Activated CD4-positive, alpha-beta T cell treated with anti-CD3 and anti-CD28 coated beads for 24 hours (primary cell): ENCODE measurements at places on chromosomes 11 and 22.

DNA sequence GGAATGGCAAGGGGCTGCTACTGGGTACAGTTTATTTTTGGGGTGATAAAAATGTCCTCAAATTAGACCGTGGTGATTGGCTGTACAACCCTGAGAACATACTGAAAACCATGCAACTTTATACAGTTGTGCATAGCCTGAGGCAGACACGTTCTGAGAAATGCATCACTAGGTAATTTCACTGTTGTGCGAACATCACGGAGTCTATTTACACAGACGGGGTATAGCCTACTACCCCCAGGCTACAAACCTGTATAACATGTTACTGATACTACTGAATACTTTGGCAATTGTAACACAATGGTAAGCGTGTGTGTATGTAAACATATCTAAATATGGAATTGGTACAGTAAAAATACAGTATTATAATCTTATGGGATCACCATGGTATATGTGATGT, 23.6 kb downstream of the NARS2 start:
- DNase-seq = no peak

GRCh38 chr11:111871693-111872161, 346 bp upstream of the ALG9 start:
- no peak for DNase-seq

- no peak for DNase-seq
Observed at GRCh38 chr11:27118371-27118770, 77.8 kb downstream of the BBOX1 start.

DNA sequence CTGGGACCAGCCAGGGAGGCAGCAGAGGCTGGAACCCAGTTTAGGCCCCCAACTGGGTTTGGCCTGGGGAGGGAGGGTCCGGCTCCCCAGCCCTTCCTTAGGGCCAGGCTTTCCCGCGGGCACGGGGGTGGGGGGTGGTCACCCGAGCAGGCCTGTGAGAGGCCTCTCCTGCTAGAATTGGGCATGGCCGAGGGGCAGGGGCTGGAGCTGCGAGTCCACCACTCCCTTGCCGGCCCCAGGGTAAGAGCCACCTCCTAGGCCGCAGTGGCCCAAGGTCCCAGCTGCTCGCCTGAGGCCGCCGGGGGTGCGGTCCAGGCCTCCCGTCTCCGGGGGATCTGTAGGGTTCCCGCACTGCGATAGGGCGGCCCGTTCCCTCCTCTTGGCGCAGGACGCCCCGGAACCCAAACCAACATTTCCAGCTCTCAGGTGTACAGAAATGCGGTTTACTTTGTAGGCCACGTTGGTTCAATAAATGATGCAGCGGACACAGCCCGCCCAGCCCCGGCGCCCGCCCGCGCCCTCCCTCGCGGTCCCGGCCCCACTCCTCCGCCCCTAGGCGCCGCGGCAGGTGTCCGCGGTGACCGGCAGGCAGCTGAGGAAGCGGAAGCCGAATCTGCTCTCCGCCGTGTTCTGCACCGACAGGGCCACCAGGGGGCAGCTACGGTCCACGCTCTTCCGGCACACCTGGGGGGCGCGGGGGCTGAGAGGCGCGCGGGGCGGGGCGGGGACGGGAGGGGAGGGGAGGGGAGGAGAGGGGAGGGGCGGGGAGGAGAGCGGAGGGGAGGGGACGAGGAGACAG, 5.9 kb downstream of the LMNTD2 start:
- DNase-seq = peak; percentile 62

GRCh38 chr11:24509114-24509513, 12.3 kb downstream of the LUZP2 start:
- DNase-seq = no peak

- DNase-seq = no peak
Observed at GRCh38 chr22:46684706-46685105, 53.3 kb downstream of the CERK start.

GRCh38 chr22:27793576-27793975, 8.0 kb downstream of the MN1 start:
- DNase-seq = no peak

DNA sequence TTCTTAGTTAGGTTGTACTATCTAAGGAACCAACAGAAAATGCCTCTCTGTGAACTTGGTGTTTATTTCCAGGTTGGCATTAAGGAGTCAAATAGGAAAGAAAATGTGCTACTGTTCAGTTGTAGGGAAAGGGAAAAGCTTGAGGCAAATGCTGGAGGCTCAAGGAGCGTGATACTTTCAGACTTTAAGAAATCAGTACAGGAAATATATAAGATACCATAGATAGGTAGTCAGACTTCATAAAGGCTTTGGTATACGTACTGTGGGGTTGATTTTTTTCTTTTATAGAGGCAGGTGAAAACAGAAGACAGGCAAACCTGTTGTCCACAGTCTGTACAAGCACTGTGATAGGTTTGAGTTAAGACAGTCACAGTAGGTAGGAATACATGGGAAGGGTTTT, 30.8 kb downstream of the EP300 start:
- no peak for DNase-seq

DNA sequence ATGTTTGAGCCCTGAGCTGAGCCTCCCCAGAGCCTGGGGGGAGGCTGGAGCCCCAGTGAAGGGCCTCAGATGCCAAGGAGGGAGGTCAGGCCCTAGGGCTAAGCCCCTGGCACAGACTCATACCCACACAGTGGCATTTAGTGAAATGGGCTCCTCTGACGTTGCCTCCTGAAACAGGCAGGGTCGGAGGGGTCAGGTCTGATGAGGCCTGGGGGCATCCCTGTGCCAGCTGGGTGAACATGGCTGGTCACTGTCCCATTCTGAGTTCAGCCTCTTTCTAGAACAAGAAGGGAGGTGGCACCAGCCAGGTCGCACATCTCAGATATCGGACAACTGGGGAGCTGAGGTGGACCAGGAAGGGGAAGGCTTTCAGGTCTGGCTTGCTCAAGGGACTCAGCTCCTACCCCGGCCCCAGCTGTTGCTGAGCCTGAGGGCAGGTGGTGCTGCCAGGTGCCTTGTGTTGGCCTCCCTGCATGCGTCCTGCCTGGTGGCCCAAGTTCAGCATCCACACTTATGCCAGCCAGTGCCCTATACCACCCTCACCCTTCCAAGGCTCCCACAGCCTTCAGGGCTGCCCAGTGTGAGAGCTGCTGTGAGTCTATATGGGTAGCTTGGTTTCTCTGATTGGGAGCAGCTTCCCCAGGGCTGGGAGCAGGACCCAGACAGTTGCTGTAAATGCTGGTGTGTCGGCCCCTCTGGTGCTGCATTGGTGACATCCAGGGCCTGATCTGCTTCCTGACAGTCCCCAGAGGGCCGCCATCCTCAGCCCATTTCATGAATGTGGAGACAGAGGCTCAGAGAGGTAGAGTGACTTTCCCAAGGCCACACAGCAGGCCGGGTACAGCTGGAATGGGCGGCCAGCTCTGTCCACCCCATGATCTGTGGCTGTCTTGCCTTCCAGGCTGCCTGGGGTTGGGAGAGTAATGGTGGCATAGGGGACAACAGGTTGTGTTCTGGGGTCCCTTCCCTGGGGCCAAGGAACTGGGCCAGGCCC, 32.8 kb upstream of the PPARA start:
- DNase-seq = no peak

DNA sequence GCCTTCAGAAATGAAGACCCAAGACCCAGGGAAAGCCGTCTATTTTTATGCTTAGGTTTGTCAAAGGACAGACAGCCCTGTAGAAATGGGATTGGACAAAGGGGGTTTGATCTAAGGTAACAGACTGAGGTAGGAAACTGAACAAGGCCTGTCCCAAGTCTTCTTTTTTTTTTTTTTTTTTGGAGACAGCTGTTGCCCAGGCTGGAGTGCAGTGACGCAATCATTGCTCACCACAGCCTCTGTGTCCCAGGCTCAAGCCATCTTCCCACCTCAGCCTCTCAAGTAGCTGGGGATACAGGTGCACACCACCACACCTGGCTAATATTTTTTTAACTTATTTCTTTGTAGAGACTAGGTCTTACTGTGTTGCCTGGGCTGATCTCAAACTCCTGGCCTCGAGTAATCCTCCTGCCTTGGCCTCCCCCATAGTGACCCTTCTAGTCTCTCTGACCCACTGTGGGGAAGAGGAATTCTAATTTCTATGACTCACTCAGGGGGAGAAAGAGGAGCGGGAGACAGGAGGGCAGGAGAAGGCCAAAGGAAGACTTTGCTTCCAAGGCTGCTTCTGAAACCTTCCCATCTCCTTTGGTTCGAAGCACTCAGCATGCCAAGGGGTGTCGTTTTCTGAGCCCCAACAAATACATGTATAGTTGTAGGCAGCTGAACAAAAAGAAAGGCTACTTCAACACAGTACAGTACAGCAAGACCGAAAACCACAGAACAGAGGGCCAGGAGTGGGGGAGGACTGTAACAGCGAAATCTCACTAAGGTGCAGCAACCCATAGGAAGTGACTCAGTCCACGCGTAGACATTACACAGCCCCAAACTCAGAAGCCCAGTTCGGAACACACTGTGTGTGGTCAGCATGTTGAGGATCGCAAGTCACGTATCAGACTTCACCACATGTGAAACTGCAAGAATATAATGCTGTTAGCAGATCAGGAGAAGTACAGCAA, 872 bp downstream of the TMA7B start:
- peak; percentile 47 for DNase-seq

DNA sequence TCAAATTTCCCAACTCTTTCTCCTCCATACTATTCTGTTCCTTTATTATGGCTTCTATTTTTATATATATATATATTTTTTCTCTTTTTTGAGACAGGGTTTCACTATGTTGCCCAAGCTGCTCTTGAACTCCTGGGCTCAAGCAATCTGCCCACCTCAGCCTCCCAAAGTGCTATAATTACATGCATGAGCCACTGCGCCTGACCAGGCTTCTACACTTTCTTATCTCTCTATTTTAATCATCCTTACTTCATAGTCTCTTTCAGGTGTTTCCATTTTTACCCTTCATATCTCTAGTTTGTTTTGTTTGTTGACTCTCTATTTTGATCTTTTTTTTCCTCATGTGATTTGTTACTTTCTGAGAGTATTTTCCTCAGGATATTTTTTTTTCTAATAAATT, 19.8 kb downstream of the GVQW3 start:
- DNase-seq = no peak

DNA sequence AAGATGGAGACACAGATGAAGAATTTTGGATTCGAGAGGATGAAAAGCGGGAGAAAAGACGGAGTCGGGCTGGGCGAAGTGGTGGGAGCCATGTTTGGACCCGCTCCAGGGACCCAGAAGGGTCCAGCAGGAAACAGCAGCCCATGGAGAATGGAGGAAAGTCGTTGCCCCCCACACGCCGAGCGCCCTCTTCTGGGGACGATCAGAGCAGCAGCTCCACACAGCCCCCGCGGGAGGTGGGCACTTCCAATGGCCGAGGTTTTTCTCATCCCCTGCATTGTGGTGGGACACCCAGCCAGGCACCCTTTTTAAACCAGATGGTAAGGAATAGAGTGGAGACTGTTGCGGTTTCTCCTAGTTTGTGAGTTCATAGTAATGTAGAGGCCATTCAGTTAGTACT, 22.8 kb upstream of the SLC25A18 start:
- no peak for DNase-seq
